GM12865 (cell line): ENCODE measurements at places on chromosomes 6 and 20.

DNA sequence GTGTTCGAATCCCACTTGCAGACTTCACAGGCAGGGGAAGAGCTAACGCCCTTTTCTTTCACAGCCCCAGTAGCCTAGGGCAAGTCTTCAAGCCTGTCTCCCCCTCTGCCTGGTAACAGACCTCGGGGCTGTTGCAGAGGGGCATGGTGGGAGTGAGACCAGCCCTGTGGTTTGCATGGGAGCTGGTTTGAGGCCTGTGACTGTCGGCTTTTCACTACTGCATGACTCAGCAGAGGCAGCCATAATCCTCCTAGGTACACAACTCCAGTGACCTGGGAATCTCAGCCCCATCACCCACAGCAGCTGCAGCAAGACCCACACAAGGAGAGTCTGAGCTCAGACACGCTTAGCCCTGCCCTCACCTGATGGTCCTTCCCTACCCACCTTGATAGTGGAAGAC is 55.3 kb upstream of the POPDC3 start:
- no peak for DNase-seq

DNA sequence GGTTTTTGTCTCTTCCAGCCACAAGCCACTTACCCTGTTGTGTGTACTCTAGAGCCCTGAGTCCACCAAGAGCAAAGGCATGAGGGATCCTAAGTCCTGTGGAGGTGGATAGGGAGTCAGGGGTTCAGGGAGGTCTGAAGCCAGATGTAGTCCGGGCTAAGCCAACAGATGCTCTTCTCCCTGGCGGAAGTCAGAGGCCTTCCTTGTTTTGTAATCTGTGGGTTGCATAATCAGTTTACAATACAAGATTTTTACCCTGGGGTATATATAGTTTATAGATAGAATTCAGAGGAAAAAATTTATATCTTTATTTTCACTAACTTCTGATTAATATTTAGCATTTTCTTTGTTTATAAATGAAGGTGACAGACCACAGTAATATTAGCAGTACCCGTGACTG is 9.2 kb downstream of the LAMP5 start:
- DNase-seq, result no peak

DNA sequence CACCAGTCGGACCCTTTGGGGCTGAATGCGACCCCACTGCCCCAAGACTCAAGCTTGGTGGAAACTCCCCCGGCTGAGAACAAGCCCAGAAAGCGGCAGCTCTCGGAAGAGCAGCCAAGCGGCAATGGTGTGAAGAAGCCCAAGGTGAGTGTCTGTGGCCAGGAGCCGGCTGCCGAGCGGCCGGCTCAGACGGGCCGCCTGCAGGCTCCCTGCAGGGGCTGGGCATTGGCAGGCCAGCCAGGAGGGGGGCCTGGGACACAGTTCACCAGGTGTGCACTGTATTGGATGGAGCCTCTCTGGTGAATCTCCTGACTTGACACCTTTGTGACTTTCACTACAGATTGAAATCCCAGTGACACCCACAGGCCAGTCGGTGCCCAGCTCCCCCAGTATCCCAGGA is 6.0 kb downstream of the PCIF1 start:
- no peak for DNase-seq

DNA sequence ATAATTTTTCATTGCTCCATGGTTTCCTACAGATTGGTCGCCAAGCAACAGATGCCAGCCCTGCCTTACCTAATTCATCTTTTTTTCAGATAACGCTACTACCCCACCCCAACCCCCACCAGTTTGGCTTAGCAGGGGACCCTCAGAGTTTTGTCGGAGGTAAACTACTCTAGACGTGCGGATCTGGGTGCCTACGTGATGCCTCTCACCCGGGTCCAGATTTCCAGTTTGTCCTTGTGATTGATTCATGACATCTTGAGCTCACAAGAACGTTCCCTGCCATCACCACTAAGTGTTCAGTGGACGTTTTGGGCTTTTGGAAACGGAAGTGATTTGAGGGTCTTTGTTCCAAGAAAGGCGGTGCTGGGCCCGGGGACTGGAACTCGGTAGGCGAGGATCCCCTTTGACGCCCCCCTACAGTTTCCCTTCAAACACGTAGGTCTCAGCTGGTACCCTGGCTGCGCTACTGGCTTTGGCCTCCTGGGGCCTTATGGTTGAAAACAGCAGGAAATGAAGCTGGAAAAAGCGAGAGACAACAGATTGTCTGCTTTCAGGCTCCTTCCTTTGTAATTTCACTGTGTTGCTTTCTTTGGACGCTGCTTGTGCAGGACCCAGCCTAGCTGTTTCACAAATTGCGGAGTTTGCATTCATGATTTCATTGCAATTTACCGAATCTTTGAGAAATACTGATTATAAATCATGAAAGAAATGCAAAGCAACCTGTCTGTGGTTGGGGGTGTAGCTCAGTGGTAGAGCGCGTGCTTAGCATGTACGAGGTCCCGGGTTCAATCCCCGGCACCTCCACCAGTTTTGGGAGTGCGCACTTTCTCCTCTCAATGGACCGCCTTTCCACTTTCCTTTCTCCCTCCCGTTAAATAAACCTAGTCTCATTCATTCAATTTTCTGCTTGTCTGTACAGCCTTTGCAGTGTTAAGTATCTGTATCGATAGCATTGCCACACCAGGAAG is 81.0 kb downstream of the GPX5 start:
- DNase-seq, result peak; percentile 75
